OCI-M1 (cell line): ENCODE measurements at places on chromosomes 1 and 21.

GRCh38 chr1:1302951-1303509, 4.7 kb downstream of the ACAP3 start:
- no peak for DNase-seq

DNA sequence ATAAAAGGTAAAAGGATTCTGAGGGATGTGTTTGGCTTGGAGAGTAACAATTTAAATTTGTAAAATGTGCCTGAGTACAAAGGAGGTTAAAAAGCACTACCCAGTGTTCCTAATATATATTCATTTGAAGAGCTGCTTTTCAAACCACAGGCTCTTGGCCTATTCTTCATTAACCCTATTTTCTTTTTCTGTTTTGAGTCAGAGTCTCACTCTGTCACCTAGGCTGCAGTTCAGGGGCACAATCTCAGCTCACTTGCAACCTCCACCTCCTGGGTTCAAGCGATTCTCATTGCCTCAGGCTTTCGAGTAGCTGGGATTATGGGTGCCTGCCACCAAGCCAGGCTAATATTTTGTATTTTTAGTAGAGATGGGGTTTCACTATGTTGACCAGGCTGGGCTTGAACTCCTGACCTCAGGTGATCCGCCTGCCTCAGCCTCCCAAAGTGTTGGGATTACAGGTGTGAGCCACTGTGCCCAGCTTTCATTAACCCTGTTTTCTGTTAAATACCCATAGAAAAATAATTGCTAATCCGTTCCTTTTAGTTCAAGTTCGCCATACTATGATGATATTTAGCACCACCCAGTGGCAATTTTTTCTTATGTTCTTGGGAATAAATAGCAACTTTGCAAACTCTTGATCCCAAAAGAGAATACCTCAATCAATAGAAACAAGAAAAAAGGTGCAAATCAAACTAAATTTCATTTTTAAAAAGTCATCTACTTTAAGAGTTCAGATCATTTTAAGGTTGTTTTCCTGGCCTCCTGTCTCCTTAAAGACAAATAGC, 30.5 kb downstream of the ZBTB8OS start:
- peak; percentile 24 for DNase-seq

DNA sequence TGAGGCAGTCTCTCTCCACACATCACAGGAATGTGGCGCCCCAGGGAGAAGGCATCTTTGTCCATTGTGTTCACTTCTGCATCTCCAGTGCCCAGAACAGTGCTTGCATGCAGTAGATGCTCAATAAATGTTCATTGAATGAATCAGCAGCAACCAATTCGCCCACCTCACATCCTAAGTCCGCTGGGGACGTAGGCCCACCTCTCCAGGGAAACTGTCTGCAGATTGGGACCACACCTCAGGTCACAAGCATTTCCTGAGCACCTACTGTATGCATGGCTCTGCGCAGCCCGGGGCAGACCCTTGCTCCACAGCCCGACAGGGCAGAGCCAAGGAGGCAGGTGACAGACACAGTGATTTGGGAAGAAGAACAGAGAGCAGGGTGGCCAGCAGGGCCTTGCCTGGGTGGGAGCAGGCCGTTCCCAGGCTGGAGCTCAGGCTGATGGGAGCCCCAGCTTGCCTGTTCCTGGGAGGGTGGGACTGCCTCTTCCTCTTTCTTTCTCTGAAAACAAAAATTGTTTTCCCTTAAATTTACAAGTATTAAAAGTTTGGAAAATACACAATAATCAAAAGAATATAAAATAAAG, 25.8 kb upstream of the RUNX3 start:
- no peak for DNase-seq

- DNase-seq, result no peak
These were observed 162.9 kb upstream of the HP1BP3 start for GRCh38 chr1:20949871-20950590.

GRCh38 chr21:37155186-37155585, 82.1 kb downstream of the TTC3 start:
- peak; percentile 21 for DNase-seq

GRCh38 chr1:22654692-22655091, 1.7 kb downstream of the C1QB start:
- DNase-seq, result no peak

- DNase-seq, result no peak
These were observed 519.7 kb upstream of the PRMT6 start for GRCh38 chr1:106536741-106537140.

DNA sequence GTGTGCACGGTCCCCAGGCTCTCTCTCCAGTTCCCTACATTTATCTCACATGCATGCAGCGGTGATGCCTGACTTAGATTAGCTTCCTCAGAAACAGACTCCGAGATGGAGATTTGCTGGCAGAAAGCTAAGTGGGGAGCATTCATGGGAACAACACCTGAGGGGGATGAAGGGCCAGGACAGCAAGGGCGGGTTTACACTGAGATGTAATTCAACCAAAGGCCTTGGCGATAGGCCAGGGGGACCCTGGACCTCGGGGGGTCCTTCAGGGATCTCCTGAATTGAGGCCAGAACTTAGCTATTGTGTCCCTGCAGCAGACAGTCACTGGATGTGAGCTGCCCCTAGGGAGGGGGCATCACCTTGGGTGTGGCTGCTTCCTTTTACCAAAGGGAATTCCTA, 246.1 kb upstream of the CSF3R start:
- DNase-seq, result no peak

DNA sequence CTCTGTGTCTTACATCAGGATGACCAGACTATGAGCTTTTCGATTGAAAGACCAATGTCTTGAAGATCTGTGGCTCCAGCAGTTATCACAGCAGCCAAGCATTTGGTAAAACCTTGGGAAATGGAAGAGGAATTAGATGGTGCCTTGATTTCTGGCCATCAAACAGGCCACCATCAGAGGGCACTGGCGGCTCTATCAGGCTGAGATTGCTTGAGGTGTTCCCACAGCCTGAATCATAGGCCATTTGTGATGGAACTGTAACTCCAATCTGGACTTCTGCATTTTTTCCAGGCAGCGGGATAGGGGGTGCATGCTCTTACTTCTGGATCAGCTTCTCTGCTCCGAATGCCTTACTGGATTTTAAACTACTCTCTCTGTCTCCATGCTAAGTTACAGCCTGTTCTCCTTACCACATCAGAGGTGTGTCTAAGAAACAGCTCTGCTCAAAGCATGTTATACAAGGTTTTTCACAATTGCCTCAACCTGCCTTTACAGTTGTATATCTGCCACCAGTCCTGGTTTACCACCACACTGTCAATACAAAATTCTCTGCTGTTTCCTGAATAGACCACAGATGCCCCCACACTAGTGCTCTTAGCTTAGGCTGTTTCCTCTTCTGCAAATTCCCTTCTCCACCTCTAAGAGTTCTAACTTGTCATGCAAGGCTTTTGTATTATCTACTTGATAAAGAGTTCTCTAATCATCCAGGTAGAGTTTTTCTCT, 180.9 kb downstream of the PTGER3 start:
- DNase-seq, result no peak

DNA sequence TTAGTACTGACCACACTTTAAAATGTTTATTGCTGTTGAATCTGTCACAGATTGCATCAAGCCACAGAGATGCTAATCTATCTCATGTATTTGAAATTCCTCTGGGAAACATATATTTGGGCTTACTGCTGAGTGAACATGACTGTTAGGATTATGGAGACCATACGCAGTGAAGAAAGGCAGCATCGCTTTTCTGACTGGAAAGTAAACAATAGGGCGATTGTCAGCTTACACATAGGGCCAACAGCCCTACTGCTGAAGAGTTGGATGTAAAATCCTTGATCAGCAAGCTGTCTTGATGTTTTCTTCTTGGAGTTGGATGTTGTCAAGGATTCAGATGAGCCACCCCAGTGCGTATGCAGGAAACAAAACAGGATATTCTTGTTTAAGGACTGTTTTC, 368.7 kb upstream of the ADGRL2 start:
- DNase-seq, result no peak

DNA sequence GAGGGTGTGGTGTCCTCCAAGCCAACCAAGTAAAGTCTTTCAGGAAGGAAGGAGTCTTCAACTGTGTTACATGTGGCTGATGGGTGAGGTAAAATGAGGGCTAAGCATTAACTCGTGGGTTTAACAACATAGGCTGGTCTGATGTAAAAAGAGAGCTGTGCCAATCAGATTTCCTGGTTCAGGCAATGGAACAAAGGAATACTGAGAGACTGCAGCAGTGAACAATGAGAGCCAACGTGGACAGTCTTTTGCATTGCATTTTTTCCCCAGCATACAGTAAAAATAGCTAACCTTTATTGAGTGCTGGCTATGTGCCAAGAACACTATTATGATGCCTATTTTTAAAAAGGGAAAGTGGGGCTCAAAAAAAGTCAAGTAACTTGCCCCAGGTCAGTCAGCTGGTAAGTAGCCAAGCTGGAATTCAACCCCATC, 31.1 kb downstream of the DLGAP3 start:
- no peak for DNase-seq

DNA sequence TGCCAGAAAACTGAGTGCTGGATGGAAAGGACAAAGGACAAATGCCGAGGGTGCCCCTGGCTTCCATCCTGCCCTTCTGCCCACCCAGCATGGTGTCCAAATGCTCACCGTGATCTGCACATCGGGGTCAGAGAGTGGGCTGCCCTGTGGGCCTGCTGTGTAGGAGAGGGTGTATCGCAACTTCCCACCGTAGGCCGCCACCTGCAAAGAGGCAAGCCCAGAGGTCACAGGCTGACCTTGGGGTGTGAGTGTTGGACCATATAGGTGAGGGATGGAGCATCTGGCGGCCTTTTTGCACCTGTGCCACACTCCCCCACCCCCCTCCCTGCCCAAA, 53.5 kb downstream of the LDLRAD2 start:
- no peak for DNase-seq
